ENCODE measurements at places on chromosomes 12 and 14.

DNA sequence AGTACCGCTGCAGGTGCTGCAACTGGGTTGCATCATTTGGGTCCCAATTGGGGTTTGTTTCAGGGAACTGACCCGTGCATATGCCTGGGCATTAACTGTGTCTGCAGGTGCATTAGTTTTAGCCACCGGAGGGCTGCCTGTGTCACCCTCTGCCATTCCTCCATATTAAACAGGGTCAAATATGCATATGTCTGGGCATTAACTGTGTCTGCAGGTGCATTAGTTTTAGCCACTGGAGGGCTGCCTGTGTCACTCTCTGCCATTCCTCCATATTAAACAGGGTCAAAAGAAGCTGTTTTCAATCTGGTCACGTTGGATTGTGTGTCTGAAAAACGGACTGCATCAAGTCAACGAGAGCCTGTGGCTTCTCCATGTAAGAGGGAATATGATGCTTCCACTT, 1317.0 kb downstream of the TMEM121 start:
- DNase-seq: no peak

DNA sequence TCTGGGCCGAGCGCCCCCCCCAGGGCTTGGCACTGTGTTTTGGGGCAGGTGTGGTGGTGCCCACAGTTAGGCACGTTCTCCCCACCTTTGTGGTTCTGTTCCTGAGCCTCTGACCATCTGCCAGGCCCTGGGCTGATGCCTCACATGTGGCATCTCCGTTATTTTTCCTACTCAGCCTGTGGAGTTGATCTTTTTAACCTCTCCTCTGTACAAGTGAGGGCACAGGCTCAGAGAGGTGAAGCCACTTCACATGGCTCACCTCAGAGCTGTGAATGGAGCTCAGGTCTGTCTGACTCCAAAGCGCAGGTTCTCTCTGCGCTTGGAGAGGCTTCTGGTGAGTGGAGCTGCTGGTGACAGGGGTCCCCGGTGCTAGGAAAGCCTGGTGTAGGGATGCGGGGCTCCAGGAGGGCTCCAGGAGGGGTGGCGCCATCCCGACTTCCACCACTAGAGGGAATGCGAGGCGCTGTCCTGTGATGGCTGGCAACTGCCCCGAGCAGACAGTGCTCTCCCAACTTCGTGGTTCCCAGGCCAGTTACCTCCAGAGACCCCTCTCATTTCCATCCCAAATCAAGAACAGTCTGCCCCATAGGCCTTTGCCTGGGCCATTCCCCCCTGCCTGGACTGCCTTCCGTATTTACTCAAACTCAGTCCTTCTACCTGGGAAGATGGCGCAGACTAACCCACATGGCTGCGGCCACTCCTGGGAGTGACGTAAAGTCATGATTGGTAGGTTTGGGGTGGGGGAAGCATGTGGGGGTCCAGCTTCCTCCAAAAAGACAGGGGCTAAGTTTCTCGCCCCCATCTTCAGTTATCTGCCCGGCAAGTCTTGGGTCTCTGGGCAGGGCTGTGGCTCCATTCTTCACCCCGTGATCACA, 9.9 kb downstream of the BCL7A start:
- no peak for DNase-seq

- no peak for DNase-seq
Observed at GRCh38 chr12:115411121-115411520, 727.1 kb upstream of the TBX3 start.

DNA sequence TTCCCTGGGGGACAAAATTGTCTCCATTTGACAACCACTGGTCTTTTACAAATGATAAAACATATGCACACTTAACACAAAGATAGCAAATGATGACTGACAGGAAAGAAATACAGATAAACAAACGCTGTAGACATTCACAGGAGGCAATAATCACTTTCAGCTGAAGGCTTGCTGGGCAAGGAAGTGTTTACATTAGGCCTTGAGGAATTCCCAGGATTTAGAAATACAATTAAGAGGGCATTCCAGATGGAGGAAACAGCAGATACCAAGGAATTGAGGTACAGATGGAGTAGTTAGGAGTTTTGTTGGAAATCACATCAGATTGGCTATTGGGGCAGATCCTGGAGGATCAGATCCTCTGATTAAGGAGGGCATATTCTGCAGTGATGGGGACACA, 93.9 kb downstream of the DYRK2 start:
- no peak for DNase-seq

- no peak for DNase-seq
Observed at GRCh38 chr14:39880106-39880695, 448.0 kb upstream of the FBXO33 start.

DNA sequence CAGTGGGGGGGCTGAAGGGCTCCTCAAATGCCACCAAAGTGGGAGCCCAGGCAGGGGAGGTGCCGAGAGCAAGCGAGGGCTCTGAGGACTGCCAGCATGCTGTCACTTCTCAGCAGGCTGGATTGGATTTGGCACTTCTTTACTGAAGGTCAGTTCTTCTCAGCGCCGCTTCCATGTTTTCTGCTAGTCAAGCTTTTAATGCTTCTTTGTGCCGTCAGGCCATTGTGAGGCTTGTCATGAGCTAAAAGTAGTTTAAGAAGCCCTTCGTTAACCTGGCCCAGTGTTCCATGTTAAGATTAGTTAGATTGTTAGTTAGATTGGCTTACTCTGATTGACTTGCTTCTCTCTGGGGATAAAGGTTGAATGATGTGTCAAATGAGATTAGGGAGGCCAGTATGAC, 13.4 kb downstream of the GABARAPL1 start:
- DNase-seq: no peak

GRCh38 chr14:86022031-86022629, 492.2 kb downstream of the FLRT2 start:
- DNase-seq: no peak

GRCh38 chr12:80400571-80400991, 43.5 kb upstream of the PTPRQ start:
- DNase-seq: no peak

DNA sequence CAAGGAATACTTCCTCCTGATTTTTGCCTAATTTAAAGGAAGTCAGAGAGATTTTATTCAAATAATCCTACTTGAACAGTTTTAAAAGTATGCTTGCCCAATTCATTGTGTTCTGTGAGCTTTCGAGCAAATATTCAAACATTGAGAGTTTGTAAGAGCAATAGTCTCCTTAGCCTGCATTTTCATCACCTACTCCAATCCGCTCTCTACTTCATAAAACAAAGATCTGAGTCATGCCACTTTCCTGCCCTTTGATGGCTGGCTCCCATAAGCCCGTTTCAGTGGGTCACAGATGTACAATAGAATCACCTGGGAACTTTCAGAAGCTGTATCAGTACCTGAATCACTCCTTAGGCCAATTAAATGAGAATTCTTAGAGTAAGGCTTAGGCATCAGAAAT, 319.2 kb downstream of the PDZRN4 start:
- DNase-seq: no peak

DNA sequence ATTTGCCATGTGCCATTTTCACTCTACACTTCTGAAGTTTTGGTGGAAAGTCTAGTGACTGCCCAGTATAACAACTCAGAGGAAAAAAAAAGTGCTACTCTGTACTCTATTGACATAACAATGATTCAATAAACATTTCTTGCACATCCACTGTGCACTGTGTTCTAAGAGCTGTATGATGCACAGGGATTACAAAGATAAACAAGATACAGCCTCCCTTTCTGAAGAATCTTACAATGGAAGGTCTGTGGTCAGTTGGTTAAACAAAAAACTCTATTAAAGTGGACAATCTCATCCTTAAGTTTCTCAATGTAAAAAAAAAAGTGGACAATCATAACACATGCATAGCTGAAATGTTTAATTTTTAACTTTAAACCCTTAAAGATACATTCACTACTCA, 105.7 kb upstream of the RASSF8 start:
- DNase-seq: no peak

- no peak for DNase-seq
Observed at GRCh38 chr12:114665411-114666260, 18.3 kb downstream of the TBX3 start.

DNA sequence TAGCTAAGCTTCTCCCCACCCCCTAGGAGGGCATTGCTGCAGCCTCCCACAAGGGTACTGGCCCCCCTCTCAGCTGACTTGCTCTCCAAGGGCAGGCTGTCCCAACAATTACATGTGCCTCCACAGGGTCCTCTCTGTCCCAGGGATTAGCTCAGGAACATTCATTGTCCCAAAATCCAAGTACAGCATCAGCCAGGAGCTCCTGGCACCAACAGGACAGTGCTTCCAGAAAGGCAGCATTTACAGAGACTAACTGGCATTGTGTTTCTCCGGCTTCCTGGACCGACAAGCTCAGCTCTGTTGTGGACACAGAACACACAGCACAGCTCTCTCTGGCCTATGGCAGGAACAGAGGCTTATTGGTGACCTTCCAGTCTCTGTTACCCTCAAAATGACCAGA, 21.7 kb downstream of the ABCD4 start:
- no peak for DNase-seq

DNA sequence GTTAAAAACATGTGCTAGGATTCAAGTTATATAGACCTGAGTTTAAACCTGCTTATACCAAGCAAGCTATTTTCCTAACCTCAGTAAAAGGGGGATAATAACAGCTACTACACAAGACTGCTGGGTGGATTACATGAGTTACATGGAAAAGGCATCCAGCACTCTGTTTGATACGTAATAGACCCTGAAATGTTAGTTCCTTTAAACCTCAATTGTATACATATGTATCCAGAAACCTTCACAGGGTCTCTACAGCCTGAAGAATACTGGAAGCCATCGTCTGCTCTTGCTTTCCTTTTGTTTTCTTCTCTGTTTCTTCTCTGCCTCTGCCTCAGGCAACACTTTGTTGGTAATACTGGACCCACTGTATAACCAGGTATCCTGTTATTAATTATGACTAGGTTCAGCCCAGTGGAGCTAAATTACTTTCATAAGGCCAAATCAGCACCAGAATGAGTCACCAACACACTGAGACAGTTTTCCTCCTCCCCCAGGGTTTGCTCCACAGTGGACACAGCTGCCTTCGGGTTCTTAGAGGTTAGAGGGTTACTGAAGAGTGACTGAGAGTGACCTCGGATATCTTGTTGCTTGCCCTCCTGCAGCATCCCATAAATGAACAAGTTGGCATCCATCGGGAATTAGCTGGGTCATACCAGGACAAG, 127.1 kb downstream of the CAPZA3 start:
- DNase-seq: no peak

DNA sequence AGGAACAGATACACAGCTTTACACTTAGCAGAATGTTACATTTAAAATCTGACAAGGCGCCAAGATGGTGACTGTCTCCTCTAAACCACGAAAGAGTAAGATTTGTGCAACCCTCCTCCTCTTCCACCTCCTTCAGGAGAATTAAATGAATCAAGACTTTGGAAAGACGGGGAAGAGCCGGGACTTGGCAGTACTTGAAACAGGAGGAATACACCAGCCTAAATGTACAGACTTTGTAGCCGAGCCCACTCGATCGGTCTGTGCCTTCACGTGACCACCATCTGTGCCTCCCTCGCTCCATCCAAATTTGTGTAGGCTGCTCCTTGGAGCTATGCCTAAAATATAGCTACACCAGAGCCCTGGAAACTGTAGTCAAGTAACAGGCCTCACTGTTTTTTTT, 38.3 kb downstream of the SSPN start:
- DNase-seq: no peak

DNA sequence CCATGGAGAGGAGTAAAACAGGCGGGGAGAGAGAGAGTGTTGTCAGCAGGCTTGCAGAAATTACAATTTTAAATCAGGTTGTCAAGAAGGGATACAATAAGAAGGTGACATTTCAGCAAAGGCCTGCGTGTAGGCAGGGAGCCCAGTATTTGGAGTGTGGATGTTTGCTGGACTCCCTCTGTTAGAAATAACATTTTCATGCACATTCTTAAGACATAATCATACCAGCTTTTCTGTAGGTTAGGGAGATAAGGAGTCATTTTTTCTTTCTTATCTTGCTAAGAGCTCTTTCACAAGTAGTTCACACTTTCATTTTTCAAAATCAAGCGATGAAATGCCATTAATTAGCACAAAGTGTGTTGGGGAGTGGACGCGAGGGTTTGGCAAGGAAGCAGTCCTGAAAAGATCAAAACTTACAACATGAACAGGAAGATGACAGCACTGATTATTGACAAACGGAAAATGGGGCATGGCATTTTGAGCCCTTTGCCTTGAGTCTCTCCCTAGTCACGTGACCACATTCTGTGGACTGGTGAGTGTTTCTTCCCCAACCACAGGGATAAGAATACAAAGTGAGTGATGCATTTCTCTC, 160.2 kb downstream of the DAD1 start:
- no peak for DNase-seq

GRCh38 chr12:108729612-108730364, 1.5 kb downstream of the CORO1C start:
- no peak for DNase-seq

DNA sequence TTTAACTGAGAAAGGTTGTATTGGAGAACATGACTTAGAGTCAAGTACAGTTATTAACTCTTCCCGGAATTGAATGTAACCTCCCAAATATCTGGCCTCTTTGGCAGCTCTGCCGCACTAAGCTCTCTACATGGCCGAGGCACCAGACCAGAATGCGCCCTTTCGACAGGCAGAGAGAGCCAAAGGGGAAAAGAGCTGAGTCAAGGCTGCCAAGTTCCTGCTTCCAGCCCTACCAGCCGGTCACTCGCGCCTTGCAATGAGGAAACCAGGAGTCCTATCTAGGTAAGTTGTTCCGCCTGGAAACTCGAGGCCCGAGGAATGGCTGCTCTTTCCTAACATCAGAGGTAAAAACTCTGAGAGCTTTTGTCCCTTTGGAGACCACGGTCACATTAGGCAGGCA, 172.2 kb downstream of the BRMS1L start:
- no peak for DNase-seq

DNA sequence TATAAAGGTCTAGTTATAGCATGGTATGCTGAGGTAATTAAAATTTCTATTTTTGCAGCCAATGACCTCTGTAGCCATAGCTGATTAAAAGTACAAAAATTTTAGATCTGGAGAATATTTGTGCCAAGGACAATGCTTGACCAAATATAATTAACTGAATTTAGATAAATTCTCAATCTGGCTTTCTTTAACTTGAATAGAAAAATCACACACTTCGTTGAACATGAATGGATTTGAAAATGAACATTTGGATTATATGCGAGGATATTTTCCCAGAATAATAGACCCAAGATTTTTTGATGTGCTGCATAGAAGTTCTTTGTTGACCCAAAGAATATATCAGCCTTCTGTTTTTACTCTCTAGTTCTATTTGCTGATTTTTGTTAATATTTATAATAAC, 38.4 kb upstream of the G2E3 start:
- no peak for DNase-seq

Measured in tibial artery (tissue), 4 donors.